ENCODE measurements at places on chromosomes 3 and 15. TPM values are rescaled to one million over a fixed set of nuclear protein-coding genes. Genes with fewer than 3 reads are reported as not detected.

Gene AP3B2
- polyA plus RNA-seq: 2.7 TPM

Gene PRR20G
- polyA plus RNA-seq: not detected

Gene SLC28A1
- polyA plus RNA-seq: 0.14 TPM

- no peak for DNase-seq
These were observed 494.0 kb upstream of the NR2F2 start for GRCh38 chr15:95836536-95836935.

- DNase-seq: no peak
These were observed 10.9 kb downstream of the RTP1 start for GRCh38 chr3:187208159-187208558.

DNA sequence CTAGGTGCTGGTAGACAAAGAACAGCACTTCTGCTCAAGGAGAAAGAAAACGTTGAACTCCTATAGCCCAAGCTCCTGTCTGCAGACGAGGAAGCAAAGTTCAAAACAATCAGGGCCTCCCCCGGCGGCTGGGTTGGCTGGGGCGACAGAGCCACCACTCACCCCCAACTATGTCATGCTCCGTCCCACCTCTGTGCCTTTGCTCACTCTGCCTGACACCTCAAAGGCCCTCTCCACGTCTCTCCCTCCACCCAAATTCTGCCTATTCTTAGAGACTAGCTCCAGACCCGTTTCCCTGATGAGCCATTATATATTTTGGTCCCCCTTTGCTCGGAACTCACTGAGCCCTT lies 304.3 kb downstream of the TLE3 start:
- DNase-seq: no peak

DNA sequence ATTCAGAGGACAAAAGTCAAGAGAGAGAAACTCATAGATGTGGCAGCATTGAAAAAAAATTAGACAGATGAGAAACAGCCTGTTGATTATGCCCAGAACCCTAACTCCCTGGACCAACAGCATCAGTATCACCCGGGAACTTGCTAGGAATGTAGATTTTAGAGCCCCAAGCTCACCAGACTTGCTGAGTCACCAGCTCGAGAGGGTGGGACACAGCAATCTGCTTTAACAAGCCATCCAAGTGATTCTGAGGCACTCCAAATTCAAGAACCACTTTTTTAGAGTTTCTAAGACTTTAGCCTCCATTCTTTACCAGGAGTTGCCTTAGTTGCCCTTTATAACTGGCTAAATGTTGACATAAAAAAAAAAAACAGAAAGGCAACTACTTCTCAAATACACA lies 70.9 kb downstream of the CGGBP1 start:
- DNase-seq: no peak

- no peak for DNase-seq
These were observed 917 bp downstream of the LNP1 start for GRCh38 chr3:100402256-100402655.
